ENCODE measurements at places on chromosomes 2 and 18. TPM values are rescaled to one million over a fixed set of nuclear protein-coding genes. Genes with fewer than 3 reads are reported as not detected.

Gene ZFP36L2
- 264 TPM for total RNA-seq

Gene TET3
- 30.1 TPM for total RNA-seq

Gene PKDCC
- not detected for total RNA-seq

Gene OTOS
- not detected for total RNA-seq

Gene EHD3
- 3.2 TPM for total RNA-seq

- peak overlapping the region; percentile 70 for H3K4me3 ChIP-seq
- no peaks in the 10 kb centered on the region for H3K36me3 ChIP-seq
- no peak for DNase-seq
- H3K27me3 ChIP-seq = no peaks in the 10 kb centered on the region
- H3K4me1 ChIP-seq = peaks cover 76% of the 10 kb centered on the region
These were observed 184.1 kb downstream of the HDAC4 start for GRCh38 chr2:239216614-239217273.

GRCh38 chr2:20200697-20201555 is 24.0 kb downstream of the SDC1 start:
- H3K4me1 ChIP-seq = no peaks in the 10 kb centered on the region
- H3K36me3 ChIP-seq = no peaks in the 10 kb centered on the region
- no peaks in the 10 kb centered on the region for H3K27me3 ChIP-seq
- no peak overlapping the region for H3K4me3 ChIP-seq
- no peak for DNase-seq

DNA sequence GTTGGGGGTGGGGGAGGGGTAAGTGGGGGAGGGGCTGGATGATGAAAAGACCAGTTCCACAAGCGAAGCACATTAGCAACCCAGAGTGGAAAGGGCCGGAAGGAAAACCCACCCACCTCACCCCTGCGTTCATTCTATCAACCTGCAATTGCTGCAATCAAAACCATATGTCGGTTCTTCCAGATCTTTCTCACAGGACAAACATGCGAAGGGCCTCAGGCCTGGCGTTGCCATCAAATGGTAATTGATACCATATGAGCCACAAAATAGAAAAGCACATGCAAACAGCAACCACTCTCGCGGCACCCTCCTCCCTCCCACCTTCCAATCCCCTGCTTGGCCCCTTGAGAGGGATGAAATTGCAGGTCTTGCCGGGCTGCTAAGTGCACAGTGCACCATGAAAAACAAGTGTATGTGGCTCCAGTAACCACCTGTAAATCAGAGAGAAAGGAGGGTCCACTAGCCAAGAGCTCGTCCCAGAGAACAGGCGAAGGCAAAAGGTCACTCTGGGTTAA is 287.5 kb downstream of the TCF4 start:
- no peak overlapping the region for H3K27ac ChIP-seq
- peaks cover 10% of the 10 kb centered on the region for H3K27me3 ChIP-seq
- peaks cover 23% of the 10 kb centered on the region for H3K4me1 ChIP-seq
- no peak overlapping the region for H3K4me3 ChIP-seq
- H3K36me3 ChIP-seq = no peaks in the 10 kb centered on the region
- no peak for DNase-seq

DNA sequence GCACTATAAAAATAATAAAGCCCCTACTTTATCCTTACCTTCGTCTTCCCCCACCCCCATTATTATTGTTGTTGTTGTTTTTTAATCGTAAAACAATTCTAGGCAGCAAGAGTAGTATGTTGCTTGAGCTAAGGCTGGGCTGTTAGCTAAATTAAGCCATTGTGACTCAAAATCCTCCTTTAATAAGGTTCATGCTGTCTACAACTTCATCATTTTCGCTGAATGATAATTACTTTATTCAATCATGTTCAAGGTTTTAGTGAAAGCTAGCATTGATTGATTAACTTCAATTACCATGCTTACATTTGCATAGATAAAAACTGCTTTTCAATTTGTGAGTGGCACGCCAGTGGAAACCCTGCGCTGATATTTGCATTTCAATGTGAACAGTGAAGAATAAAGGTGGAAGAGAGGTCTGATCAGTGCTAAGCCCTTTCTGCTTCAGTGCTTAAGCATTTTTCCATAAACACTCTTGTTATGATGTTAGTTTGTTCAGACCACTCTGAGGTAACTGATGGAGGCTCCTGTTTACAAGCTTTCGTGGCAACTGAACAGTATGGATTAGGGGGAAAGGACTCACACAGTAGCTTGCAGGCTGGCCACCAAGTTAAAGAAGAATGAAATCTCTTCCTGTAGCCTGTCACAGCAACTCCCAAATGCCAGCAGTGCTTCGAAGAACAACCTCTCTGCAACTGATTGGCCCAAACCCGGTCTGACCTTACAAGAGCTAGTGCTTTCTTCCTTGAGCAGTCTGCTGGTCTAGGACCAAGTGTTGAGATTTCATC is 156.8 kb downstream of the GPD2 start:
- DNase-seq = no peak
- no peak overlapping the region for H3K27ac ChIP-seq
- no peaks in the 10 kb centered on the region for H3K27me3 ChIP-seq
- H3K4me3 ChIP-seq = no peak overlapping the region

- H3K27ac ChIP-seq = no peak overlapping the region
- no peaks in the 10 kb centered on the region for H3K36me3 ChIP-seq
- no peak overlapping the region for H3K4me3 ChIP-seq
These were observed 286.8 kb upstream of the HS6ST1 start for GRCh38 chr2:128605421-128605820.

GRCh38 chr2:43412114-43412753 is 183.6 kb downstream of the THADA start:
- no peak overlapping the region for H3K27ac ChIP-seq
- H3K27me3 ChIP-seq = no peaks in the 10 kb centered on the region
- H3K4me1 ChIP-seq = peaks cover 3% of the 10 kb centered on the region
- peaks cover 26% of the 10 kb centered on the region for H3K36me3 ChIP-seq
- H3K4me3 ChIP-seq = no peak overlapping the region

DNA sequence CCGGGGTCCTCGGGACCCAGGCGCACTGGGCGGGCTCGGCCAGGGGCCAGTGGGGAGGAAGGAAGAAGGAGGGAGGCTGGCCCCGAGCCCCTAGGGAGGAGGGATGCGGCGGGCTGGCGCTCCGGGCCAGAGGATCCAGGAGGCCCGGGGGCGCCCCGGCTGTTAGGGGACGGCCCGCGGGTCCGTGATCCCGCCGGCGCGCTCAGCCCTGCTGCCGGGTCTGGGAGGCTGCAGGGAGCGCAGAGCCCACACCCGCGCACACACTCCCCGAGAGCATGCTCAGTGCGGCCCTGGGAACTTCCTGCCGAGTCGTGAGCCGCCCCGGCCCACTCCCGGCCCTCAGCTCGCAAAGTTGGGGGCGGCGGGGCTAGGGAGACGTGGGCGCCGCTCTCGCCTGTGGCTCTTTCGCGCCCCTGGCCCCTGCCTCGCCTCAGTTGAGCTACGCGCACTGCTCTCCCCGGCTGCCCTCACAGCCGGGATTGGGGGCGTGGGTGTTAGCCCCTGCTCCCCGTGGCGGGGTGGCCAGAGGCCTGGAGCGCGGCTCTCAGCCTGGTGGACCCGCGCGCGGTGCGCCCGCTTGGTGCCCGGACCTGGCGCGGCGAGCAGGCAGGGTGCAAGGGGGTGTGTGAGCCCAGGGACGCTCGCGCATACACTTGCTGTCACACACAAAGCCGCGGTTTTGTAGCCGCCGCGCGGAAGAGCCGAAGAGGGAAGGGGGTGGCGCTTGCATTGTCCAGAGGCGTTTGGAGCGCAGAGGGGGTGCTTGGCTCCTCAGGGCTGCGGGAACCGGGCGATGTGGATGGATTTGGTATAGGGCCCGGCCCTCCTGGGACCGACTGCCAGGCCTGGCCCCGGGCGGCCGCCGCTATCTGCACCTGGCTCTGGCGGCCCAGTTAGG is 132.9 kb upstream of the MGAT5 start:
- H3K4me3 ChIP-seq = peak overlapping the region; percentile 97
- peaks cover 62% of the 10 kb centered on the region for H3K4me1 ChIP-seq

DNA sequence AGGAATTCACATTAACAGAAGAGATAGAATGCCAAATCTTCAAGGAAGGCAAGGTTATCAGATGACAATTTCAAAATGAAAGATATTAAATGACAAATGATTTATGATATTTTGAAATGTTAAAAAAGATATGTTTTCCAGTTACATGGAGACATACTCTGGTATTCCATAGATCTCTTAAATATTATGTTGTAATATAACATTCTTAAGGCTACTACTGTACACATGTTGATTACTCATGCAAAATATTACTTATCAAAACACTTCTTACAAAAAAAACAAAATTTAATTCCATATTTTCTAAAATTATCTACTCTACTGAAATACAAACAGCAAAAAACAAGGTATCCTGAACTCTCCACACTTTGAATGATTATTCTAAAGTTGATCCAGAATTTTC is 22.9 kb downstream of the RTTN start:
- peaks cover 31% of the 10 kb centered on the region for H3K36me3 ChIP-seq
- H3K27me3 ChIP-seq = no peaks in the 10 kb centered on the region
- peaks cover 16% of the 10 kb centered on the region for H3K4me1 ChIP-seq
- no peak overlapping the region for H3K4me3 ChIP-seq

- H3K4me3 ChIP-seq = peak overlapping the region; percentile 74
- H3K27me3 ChIP-seq = no peaks in the 10 kb centered on the region
- H3K4me1 ChIP-seq = peaks cover 65% of the 10 kb centered on the region
- DNase-seq = no peak
- H3K27ac ChIP-seq = peak overlapping the region; percentile 90
These were observed 123.3 kb downstream of the ARL4C start for GRCh38 chr2:234373481-234374149.

- no peak for DNase-seq
- peaks cover 1% of the 10 kb centered on the region for H3K27me3 ChIP-seq
- H3K27ac ChIP-seq = no peak overlapping the region
- peaks cover 11% of the 10 kb centered on the region for H3K36me3 ChIP-seq
- H3K4me3 ChIP-seq = no peak overlapping the region
These were observed 58.6 kb upstream of the LYPD6B start for GRCh38 chr2:148979919-148980277.

DNA sequence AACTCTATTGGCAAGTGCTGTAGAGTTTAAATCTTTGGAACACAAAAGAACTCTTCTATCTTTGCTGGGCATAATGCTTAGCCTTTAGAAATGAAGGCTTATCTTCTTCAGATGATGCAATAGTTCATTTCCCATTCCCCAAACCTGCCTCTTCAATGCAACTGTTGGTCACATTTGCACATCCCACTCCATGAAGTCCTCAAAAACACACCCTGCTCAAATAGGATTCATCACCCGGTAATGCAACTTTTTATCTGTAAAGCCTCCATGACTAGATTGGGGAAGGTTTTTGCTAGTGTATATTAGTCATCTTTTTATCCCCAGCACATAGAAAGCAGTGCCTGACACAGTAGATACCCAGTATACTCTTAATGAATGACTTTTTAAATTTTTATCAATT is 376.4 kb downstream of the RBM43 start:
- no peak for DNase-seq
- H3K27me3 ChIP-seq = peaks cover 35% of the 10 kb centered on the region
- H3K36me3 ChIP-seq = no peaks in the 10 kb centered on the region
- no peak overlapping the region for H3K4me3 ChIP-seq
- H3K4me1 ChIP-seq = no peaks in the 10 kb centered on the region
- no peak overlapping the region for H3K27ac ChIP-seq

- DNase-seq = no peak
- H3K27ac ChIP-seq = peak overlapping the region; percentile 79
- peak overlapping the region; percentile 56 for H3K4me3 ChIP-seq
These were observed 217.8 kb upstream of the STON1 start for GRCh38 chr2:48312126-48312525.

DNA sequence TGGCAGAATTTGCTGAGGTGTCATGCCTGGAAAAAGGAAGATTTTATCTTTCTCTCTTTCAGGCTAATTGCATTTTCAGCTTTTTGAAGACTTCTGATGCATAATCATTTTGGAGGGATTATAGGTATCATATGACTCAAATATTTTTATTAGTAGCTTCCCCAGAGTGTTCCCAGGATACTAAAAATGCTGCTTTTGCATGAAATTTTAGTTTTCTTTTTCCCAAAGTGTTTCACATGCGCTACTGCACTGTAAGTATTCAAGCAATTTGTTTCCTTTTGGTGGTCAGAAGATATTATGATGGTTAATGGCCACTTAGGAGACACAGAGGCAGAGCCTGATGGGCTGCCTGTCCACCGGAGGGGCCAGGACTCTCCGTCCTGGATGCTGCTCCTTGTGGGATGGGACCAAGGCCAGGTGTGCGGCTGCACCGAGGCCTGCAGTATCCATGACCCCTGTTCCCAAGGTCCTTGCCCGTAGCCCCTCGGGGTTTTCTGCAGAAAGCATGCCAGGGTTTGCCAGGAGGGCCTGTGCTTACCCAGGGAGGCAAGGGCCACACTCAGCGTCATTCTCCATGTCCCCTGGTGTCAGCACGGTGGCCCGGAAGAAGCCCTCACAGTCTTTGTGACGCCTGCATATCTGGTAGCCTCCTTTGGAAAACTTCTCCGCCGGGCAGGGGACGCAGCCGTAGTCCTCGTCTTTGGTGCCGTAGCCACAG is 60.2 kb downstream of the EDAR start:
- peaks cover 25% of the 10 kb centered on the region for H3K4me1 ChIP-seq
- H3K27ac ChIP-seq = peak overlapping the region; percentile 61

DNA sequence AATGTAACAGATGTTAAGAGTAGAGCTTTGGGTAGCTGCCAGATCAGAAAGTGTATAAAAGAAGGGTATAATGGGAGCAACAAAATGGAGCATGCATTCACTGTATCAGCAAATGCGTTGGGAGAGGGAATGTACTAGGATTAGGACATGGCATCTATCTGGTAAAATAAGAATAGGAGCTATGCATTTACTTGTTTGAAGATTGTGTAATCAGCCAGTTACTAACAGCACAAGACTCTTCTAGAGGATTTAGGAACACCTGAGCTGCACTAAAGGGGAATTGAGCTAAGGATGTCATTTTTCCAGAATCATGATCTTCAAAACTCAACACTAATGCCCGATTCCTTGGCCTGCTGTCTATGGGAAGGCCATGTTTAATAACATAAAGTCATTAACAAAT is 394.2 kb upstream of the TNP1 start:
- no peaks in the 10 kb centered on the region for H3K36me3 ChIP-seq
- no peak overlapping the region for H3K27ac ChIP-seq
- DNase-seq = no peak
- H3K4me1 ChIP-seq = no peaks in the 10 kb centered on the region

DNA sequence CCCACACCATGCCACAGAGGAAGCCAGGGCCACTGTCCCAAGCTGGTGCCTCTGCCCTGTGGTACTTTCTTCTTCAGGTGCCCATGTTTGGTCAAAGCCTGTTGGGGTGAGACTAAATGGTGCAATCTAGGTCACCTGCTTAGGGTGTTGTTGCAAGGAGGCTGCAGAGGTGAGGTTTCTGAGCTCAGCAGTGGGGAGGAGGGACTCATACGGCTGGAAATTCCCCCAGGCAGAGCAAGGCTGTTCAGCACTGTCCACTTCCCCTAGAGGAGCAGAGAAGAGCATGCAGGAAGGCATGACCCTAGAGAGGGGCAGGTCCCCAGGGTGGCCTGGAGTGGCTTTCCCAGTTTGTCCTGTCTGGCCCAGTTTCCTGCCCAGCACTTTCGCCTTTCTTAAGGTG is 211.0 kb downstream of the HAUS1 start:
- no peaks in the 10 kb centered on the region for H3K36me3 ChIP-seq
- H3K27me3 ChIP-seq = no peaks in the 10 kb centered on the region
- DNase-seq = no peak
- no peaks in the 10 kb centered on the region for H3K4me1 ChIP-seq
- H3K27ac ChIP-seq = no peak overlapping the region

GRCh38 chr2:126220331-126220730 is 435.6 kb upstream of the GYPC start:
- DNase-seq = no peak
- H3K27me3 ChIP-seq = peaks cover 11% of the 10 kb centered on the region
- H3K27ac ChIP-seq = no peak overlapping the region
- no peak overlapping the region for H3K4me3 ChIP-seq
- no peaks in the 10 kb centered on the region for H3K36me3 ChIP-seq

Measured in naive thymus-derived CD8-positive, alpha-beta T cell (primary cell).